Transverse colon (tissue), 4 donors: ENCODE measurements at places on chromosomes 1 and 21. TPM values are rescaled to one million over a fixed set of nuclear protein-coding genes. Genes with fewer than 3 reads are reported as not detected.
A peak's percentile ranks its signal among the peaks of the same experiment; 100 is the strongest.

- DNase-seq, result no peak
- H3K4me3 ChIP-seq, result no peak overlapping the region
- H3K27ac ChIP-seq, result no peak overlapping the region
- no peaks in the 10 kb centered on the region for H3K27me3 ChIP-seq
- no peaks in the 10 kb centered on the region for H3K36me3 ChIP-seq
Observed at GRCh38 chr1:232472485-232473041, 157.4 kb downstream of the SIPA1L2 start.

Gene SPRR2G
- total RNA-seq, result not detected

Gene ADGRB2
- 1.1 TPM for total RNA-seq

DNA sequence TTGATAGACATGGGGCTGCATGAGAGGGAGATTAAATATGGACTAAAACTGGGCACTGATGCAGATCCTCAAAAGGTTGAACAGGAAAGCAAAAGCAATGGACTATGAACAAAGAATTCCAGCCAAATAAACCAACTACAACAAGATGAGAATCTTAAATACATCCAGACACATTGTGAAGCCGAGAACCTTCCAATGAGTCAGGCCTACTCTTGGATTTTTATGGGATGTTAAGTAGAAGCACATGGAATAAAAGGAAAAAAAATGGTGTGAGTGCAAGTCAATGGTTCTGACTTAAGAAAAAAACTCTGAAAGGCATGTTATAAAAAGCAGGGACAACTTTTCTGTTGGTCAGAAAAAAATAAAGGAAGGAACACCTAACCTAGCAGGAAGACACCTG is 227.2 kb downstream of the DPYD start:
- no peak overlapping the region for H3K27ac ChIP-seq
- no peak overlapping the region for H3K4me3 ChIP-seq
- no peaks in the 10 kb centered on the region for H3K36me3 ChIP-seq
- H3K4me1 ChIP-seq, result no peaks in the 10 kb centered on the region

GRCh38 chr1:236522937-236523703 is 662 bp upstream of the LGALS8 start:
- peak; percentile 50 for DNase-seq
- H3K4me1 ChIP-seq, result peaks cover 15% of the 10 kb centered on the region
- H3K36me3 ChIP-seq, result peaks cover 8% of the 10 kb centered on the region
- H3K27ac ChIP-seq, result peak overlapping the region; percentile 93

DNA sequence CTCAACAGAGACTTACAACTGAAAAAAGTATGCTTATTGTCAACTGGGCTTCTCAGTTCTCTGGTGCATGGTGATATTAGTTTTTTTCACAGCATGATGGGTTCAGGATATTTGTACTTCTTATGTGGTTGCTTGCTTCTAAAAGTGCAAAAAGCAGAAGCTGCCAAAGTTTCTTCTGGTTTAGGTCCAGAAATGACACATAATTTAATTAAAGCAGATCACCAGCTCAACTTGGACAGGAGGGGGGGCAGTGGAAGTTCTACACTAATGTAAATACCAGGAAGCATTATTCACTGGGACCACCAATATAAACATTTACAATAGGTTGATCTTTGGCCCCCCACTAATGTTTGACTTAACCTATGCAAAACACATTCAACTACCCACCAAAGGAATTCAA is 354.8 kb upstream of the BRINP3 start:
- no peaks in the 10 kb centered on the region for H3K27me3 ChIP-seq
- no peak overlapping the region for H3K4me3 ChIP-seq
- no peak overlapping the region for H3K27ac ChIP-seq
- DNase-seq, result no peak

Gene FCGR2B
- total RNA-seq, result 12.4 TPM

GRCh38 chr1:114269539-114269938 is 115.9 kb upstream of the SYT6 start:
- H3K27me3 ChIP-seq, result no peaks in the 10 kb centered on the region
- no peak for DNase-seq
- H3K4me3 ChIP-seq, result no peak overlapping the region
- H3K4me1 ChIP-seq, result no peaks in the 10 kb centered on the region
- no peaks in the 10 kb centered on the region for H3K36me3 ChIP-seq

- peaks cover 85% of the 10 kb centered on the region for H3K4me1 ChIP-seq
- peak; percentile 67 for DNase-seq
- no peaks in the 10 kb centered on the region for H3K27me3 ChIP-seq
- no peak overlapping the region for H3K4me3 ChIP-seq
- H3K36me3 ChIP-seq, result no peaks in the 10 kb centered on the region
- peak overlapping the region; percentile 93 for H3K27ac ChIP-seq
Observed at GRCh38 chr1:32757213-32757895, 54.8 kb upstream of the SYNC start.

Gene MTARC2
- total RNA-seq, result 49.0 TPM

GRCh38 chr1:16092097-16092922 is 18.9 kb upstream of the FAM131C start:
- H3K27me3 ChIP-seq, result peaks cover 5% of the 10 kb centered on the region
- no peak overlapping the region for H3K27ac ChIP-seq
- DNase-seq, result no peak
- H3K4me3 ChIP-seq, result no peak overlapping the region
- H3K4me1 ChIP-seq, result no peaks in the 10 kb centered on the region
- H3K36me3 ChIP-seq, result no peaks in the 10 kb centered on the region

Gene ZNF124
- total RNA-seq, result 51.2 TPM

DNA sequence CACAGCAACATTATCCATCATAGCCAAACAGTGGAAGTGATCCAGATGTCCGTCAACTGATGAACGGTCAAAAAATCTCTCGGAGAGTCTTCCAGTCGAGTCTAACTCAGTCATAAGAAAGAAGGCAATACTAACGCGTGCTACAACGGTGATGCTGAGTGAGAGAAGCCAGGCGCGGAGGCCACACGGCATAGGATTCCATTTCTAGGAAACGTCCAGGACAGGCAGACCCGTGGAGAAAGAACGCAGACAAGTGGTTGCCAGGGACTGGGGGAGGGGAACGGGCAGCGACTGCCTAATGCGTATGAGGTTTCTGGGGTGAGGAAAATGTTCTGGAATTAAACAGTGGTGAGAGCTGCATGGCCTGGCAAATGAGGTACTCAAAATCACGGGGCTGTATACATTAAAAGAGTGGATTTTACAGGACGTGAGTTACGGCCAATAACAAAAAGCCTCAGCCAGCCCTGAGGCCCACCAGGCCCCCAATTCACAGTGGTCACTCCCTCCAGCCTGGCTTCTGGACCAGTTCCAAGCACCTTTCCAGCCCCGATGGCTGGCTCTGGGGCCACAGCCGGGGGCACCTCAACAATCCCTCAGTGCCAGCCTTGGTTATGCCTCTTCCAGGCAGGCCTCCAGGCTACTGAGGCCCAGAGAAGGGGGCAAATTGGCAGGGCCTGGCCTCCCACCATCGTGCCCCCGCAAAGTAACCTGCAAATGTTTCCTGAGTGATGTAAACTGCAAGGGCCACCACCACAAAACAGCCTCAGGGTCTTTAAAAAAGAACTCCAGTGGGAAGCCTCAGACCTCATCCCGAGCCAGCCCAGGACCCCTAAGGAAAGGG is 3.4 kb downstream of the WNT9A start:
- peak; percentile 60 for DNase-seq
- peaks cover 24% of the 10 kb centered on the region for H3K27me3 ChIP-seq
- H3K27ac ChIP-seq, result peak overlapping the region; percentile 88
- no peak overlapping the region for H3K4me3 ChIP-seq

GRCh38 chr1:87437663-87438295 is 109.1 kb downstream of the LMO4 start:
- no peaks in the 10 kb centered on the region for H3K27me3 ChIP-seq
- no peaks in the 10 kb centered on the region for H3K36me3 ChIP-seq
- no peak overlapping the region for H3K27ac ChIP-seq
- no peak for DNase-seq

- H3K4me3 ChIP-seq, result peak within 1 kb of the TSS; percentile 44
- peaks cover 11% of the 10 kb centered on the region for H3K4me1 ChIP-seq
- peak; percentile 36 for DNase-seq
- peak within 1 kb of the TSS; percentile 8 for H3K27ac ChIP-seq
Observed at GRCh38 chr21:31343680-31344480, at the start of gene TIAM1. Gene TIAM1, minus strand, starts transcription at chr21:31344261. Its CDS starts 77,289 bp downstream, at chr21:31266972.

- H3K4me3 ChIP-seq, result no peak overlapping the region
- no peaks in the 10 kb centered on the region for H3K4me1 ChIP-seq
- H3K27me3 ChIP-seq, result no peaks in the 10 kb centered on the region
- H3K27ac ChIP-seq, result no peak overlapping the region
- no peak for DNase-seq
Observed at GRCh38 chr1:114764689-114765088, 6.9 kb upstream of the CSDE1 start.

Gene GJA9
- 1.6 TPM for total RNA-seq

- peaks cover 28% of the 10 kb centered on the region for H3K27me3 ChIP-seq
- H3K4me3 ChIP-seq, result no peak overlapping the region
- H3K36me3 ChIP-seq, result no peaks in the 10 kb centered on the region
- no peak overlapping the region for H3K27ac ChIP-seq
- H3K4me1 ChIP-seq, result no peaks in the 10 kb centered on the region
- DNase-seq, result no peak
Observed at GRCh38 chr1:43153443-43153842, 18.6 kb downstream of the EBNA1BP2 start.

GRCh38 chr21:27061770-27062169 is 94.9 kb upstream of the ADAMTS5 start:
- H3K36me3 ChIP-seq, result no peaks in the 10 kb centered on the region
- H3K4me1 ChIP-seq, result no peaks in the 10 kb centered on the region
- H3K27ac ChIP-seq, result no peak overlapping the region
- no peak overlapping the region for H3K4me3 ChIP-seq

Gene CCDC27
- total RNA-seq, result not detected

Gene C1orf185
- total RNA-seq, result not detected

GRCh38 chr1:87370544-87370943 is 41.9 kb downstream of the LMO4 start:
- H3K27ac ChIP-seq, result no peak overlapping the region
- no peak overlapping the region for H3K4me3 ChIP-seq
- no peaks in the 10 kb centered on the region for H3K27me3 ChIP-seq
- DNase-seq, result no peak
- H3K4me1 ChIP-seq, result no peaks in the 10 kb centered on the region
- no peaks in the 10 kb centered on the region for H3K36me3 ChIP-seq

Gene JTB
- 300 TPM for total RNA-seq

DNA sequence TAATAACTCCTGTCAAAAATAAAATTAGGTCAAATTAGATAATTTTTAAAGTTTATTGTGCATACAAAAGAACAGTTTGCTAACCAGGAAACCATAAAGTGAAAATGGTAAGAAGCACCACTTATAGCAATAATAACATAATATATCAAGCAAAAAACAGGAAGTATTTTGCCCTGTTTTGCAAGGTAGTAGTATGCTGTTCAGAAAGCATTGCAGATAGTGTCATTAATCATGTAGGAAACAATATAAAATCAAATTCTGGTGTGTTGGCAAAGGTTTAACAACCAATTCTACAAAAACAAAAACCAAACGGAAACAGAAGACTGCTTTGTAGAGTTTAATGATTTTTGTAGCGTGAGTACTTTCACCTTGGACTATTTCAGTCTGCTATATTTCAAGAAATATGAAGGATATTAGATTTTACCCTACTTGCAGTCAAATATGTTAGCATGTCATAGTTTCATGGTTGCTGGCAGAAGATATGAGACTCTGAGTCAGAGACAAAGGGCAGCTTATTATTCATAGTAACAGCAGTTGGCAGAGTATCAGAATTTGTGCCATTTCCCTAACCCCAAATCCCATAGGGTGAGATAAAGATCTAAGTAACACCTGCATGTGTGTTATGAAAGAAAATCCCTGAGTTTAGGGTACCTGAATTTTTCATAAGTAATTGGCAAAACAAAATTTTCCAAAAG is 729.0 kb upstream of the BRINP3 start:
- no peaks in the 10 kb centered on the region for H3K4me1 ChIP-seq
- H3K27me3 ChIP-seq, result no peaks in the 10 kb centered on the region
- no peak overlapping the region for H3K27ac ChIP-seq
- H3K36me3 ChIP-seq, result no peaks in the 10 kb centered on the region
- H3K4me3 ChIP-seq, result no peak overlapping the region

DNA sequence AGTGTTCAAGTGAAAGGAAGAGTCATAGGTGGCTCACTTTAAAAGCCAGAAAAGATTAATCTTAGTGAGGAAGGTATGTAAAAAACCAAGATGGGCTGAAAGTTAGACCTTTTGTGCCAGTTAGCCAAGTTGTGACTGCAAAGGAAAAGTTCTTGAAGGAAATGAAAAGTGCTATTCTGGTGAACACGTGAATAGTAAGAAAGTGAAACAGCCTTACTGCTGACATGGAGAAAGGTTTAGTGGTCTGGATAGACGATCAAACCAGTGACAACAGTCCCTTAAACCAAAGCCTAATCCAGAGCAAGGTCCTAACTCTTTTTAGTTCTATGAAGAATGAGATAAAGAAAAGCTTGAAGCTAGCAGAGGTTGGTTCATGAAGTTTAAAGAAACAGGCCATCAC is 106.4 kb downstream of the CTH start:
- no peak overlapping the region for H3K27ac ChIP-seq
- H3K27me3 ChIP-seq, result no peaks in the 10 kb centered on the region
- no peaks in the 10 kb centered on the region for H3K4me1 ChIP-seq
- H3K36me3 ChIP-seq, result no peaks in the 10 kb centered on the region
- no peak overlapping the region for H3K4me3 ChIP-seq

Gene LHX8
- total RNA-seq, result not detected

- peaks cover 11% of the 10 kb centered on the region for H3K4me1 ChIP-seq
- H3K27ac ChIP-seq, result peak overlapping the region; percentile 32
- no peaks in the 10 kb centered on the region for H3K27me3 ChIP-seq
- H3K36me3 ChIP-seq, result no peaks in the 10 kb centered on the region
- no peak overlapping the region for H3K4me3 ChIP-seq
Observed at GRCh38 chr1:91120936-91121335, 99.1 kb upstream of the ZNF644 start.

Gene DDX20
- 8.0 TPM for total RNA-seq

DNA sequence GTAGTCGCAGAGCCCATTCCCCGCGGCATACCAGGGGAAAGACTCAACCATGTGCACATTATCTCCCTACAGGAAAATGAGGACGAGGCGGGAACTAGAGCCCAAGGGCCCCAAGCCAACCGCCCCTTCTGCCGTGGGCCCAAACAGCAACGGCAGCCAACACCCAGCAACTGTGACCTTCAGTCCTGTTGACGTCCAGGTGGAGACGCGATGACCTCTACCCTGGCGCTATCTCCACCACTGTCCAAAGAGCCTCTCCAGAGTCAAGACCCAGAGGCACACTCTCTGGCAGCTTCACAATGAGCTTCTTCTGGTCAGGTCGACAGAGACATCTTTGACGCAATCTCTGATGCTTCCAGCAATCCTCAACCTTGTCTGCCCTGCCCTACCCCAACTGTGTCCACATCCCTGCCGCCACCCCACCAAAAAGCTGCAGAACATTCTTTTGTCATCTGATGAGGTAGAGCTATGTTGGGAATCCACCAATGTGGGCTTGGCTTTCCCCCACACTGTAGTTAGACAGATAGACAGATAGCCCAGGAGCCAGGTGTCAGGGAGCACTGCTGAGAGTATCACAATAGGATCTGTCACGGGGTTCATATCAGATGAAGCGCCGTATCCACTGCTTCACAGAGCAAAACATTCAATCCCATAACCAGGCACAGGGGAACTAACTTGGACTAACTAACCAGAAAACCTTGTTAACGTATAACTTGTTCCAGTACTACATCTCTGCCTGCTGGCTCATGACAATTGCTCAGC is 37.4 kb upstream of the SRRM1 start:
- H3K4me1 ChIP-seq, result no peaks in the 10 kb centered on the region
- no peak for DNase-seq
- no peak overlapping the region for H3K27ac ChIP-seq
- no peak overlapping the region for H3K4me3 ChIP-seq
